Esophagus muscularis mucosa (tissue), 4 donors: ENCODE measurements at places on chromosomes 11 and 22.
A peak's percentile ranks its signal among the peaks of the same experiment; 100 is the strongest.

- DNase-seq, result no peak
Observed at GRCh38 chr11:95549301-95549700, 240.3 kb downstream of the FAM76B start.

GRCh38 chr11:23569547-23569946 is 709.3 kb upstream of the CCDC179 start:
- no peak for DNase-seq

DNA sequence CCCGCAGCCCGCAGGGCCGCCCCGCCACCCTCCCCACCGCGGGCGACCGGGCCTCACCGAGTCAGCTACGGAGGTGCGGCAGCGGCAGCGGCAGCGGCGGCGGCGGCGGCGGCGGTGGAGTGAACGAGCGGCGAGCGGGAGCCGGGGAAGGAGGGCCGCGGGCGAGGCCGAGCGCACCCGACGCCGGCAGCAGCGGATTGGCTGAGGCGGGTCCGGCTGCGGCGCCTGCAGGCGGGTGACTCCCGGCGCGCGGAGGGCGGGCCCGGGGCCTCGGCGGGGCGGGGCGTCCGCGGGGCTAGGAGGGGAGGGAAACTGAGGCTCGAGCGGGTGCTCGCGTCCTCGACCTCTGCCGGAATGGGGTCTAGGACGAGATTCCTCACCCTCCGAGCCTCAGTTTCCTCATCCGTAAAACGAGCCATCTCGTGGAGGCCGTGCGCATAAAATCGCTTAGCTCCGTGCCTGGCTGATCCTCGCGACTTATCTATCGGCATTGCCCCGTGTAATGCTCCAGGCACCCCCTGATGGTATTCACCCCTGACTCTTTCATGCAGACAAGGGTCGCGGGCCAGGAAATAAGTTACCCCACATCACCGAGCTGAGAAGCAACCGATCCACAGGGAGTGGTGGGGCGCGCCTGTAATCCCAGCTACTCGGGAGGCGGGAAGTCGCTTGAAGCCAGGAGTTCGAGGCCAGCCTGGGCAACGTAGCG is at the start of gene CPT1A:
Gene CPT1A, minus strand, starts transcription at position 199 of the 709 bp plus-strand sequence. CDS start 26,442 bp downstream, outside the sequence.
- DNase-seq, result no peak

DNA sequence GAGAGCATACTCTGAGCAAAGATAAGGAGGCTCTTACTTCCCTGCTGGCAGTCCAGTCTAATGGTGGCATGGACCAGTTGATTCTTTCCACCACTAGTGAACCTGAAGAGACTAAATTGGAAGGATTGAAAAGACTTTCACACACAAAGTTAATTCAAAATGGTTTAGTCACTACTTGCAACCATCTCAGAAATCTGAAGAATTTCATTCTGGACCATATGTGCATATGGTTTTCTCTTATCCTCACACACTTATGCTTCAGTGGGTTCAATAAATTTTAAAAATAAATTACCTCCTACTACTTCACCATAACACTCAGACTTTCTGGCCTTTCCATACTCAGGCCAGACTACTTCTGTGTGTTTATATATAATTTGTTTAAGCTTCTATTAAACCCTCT is 44.7 kb downstream of the CADM1 start:
- no peak for DNase-seq

DNA sequence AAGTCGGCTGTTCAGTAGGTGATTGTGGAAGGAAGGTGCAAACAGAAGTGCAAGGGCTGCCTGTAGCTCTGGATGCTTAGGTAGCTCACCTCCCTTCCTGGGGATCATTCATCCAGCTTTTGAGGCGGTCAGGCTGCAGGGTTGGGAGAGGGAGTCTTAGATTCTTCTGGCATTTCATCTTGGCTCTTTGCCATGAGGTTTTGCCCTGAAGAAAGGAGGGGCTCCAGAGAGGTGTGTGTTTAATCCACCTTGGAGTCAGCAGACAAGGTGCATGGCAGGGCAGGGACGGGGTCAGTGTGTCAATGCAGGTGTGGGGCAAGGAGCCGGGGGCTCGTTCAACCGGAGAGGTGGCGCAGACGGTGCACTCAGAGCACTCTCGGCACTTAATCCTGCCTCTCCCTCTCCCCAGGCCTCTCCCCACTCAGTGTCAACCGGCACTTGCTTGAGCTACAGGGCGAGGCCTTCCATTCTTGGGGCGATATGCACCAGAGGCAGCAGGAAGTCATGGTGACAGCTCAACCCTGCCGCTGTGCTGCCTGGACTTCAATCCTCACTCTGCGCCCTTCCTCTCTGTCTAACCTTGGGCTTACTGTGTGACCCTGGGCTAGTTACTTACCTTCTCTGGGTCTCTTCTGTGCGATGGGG is 7.2 kb downstream of the ADAMTS15 start:
- DNase-seq, result no peak

DNA sequence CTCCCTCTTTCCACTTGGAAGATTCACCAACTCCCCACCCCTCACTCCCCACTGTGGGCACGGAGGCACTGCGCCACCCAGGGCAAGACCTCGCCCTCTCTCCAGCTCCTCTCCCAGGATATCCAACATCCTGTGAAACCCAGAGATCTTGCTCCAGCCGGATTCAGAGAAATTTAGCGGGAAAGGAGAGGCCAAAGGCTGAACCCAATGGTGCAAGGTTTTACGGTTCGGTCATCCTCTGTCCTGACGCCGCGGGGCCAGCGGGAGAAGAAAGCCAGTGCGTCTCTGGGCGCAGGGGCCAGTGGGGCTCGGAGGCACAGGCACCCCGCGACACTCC is 397 bp upstream of the CD44 start:
- DNase-seq, result no peak

- no peak for DNase-seq
Observed at GRCh38 chr22:28718044-28718443, 23.6 kb downstream of the CHEK2 start.

DNA sequence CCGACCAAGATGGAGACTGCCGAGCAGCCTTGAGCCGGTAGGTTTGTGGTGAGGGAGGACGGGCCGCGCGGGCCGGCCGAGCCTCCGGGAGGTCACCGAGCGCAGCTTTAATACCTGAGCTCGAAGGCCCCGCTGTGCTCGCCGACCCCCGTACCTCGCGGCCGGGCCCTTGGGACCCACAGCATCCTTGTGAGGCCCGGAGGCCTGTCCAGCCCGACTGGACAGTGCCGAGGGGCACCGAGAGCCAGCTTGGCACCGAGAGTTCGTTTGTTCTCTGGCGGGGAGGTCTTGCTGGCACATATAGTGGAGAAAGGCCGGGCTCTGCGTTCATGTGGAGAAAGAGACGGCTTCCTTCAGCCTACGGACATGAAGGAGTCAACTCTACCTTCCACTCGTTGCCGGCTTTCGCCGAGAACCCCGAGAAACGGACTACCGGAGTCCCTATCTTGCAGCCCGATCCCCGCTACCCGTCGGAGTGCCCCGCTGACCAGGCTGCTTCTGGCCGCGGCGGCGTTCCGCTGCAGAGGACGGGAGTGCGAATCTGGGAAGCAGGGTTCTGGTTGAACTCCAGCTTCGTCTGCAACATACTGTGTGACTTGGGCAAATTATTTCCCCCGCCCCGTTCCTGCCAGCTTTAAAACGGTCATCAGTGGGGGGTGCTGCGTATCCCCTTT is 349 bp downstream of the TSSC4 start:
- DNase-seq, result no peak

GRCh38 chr11:96388891-96389719 is 607 bp downstream of the CCDC82 start:
- DNase-seq, result no peak

DNA sequence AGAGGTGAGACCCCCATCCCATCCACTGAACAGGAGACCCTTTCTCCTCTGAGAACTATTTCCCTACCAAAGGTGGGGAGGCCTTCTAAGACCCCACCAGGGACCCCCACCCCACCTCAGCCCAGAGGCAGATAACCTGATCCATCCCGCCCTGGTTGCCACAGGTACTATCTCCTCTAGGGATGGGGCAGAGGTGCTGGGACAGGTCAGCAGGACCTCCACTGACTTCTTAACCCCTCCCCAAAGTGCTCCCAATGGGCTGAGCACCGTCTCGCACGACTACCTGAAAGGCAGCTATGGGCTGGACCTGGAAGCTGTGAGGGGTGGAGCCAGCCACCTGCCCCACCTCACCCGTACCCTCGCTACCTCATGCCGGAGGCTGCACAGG is 4.3 kb downstream of the INPPL1 start:
- no peak for DNase-seq

DNA sequence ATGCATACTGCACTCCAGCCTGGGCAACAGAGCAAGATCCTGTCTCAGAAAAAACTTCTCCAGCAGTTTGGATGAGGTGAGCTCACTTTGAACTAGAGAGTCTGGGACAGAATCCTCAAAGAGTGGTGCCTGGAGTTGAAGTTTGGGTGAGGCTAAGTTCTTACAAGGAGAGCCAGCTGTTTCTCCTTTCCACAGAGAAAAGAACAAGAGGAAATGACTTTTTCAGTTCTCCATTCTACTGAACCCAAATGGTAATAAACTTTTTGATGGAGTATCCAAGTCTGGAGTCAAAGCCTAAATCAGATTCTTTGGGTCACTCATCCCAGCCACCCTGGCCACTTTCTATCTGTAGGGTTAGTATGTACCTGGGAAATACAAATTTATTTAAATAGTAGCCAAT is 102.7 kb downstream of the TRAF6 start:
- no peak for DNase-seq

- no peak for DNase-seq
Observed at GRCh38 chr11:129445226-129445625, 69.6 kb downstream of the BARX2 start.

DNA sequence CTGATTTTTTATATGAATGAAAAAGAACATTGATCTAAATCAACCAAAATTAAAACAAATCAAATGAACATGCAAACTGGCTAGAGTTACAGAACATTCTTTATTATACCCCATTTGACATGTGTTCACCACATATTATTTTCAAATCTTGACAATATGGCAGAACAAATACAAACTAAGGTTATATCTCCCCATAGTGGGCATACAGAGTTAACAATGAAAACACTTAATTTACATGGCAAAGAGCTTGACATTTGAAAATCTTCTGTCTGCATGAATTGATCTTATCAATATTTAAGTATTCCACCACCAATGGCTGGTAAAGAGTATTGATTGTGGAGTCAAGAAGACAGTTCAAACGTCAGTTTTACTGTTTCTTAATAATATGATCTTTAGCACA is 197.9 kb upstream of the ANO3 start:
- no peak for DNase-seq

- DNase-seq, result no peak
Observed at GRCh38 chr11:46265764-46266163, 11.7 kb upstream of the CREB3L1 start.

DNA sequence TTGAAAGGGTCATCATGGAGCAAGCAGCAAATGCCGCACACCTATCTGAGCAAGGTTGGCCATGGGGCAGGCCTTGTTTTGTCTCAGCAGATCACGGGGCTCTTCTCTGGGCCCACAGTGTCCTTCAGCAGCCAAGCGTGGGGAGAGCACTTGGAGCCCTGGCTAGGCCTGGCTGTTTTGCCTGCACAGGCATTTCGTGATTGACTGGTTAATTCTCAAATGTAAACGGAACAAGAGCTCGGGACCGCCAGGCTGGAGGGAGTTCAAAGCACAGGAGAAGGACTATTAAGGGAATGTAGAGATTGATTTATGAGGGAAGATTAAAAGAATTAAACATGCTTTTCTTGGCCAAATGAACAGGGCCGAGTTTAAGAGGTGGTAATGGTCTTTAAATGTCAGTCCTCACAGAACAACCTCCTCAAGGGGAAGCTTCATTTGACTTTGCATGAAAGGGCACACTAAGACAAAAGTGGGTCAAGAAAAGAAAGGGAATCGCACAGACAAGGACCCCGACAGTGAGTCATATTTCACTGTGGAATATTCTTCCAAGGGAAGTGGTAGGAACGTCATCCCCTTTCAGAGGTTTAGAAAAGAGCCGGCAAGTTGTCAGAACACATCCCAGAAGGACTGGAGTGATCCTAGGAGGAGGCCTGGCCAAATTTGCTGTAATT is 20.7 kb downstream of the SPON1 start:
- DNase-seq, result peak; percentile 92

GRCh38 chr11:36399745-36400144 is 103.7 kb downstream of the PRR5L start:
- no peak for DNase-seq

DNA sequence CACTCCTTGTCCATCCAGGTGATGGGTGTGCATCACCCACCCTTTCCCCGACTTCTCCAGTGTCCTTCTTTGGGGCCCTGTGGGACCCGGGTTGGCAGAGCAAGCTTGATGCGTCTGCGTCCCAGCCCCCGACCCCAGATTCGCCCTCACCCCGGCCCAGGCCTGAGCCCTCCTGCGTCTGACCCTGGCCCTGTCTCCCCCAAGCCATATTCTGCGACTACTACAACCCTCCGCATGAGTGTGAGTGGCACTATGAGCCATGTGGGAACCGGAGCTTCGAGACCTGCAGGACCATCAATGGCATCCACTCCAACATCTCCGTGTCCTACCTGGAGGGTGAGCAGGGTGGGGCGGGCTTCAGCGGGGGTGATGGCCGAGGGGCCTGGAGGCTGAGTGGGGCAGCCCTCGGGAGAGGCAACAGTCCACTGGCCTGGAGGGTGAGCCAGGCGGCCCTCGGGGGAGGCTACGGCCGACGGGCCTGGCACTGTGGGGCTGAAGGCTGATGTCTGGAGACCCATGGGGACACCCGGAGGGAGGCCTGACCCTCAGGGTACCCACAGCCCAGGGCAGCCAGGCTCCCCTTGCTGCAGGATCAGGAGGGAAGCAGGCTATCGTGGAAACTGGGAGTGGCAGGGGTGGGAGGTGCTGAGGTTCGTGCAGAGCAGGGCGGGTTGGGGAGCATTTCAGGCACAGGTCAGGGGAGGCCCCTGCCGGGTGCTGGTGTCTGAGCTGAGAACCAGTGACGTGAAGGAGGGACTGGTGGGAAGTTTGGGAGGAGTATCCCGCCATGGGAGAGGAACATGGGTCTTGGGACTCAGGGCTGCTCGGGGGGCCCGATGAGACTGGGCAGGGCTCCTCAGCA is 15.3 kb downstream of the MUC2 start:
- no peak for DNase-seq

GRCh38 chr22:49291781-49292180 is 535.9 kb downstream of the BRD1 start:
- no peak for DNase-seq

- peak; percentile 97 for DNase-seq
Observed at GRCh38 chr11:62689421-62690183, at the start of gene LRRN4CL. TSS of gene LRRN4CL (minus strand) at chr11:62689530. CDS start at chr11:62688508, 1,022 bp downstream.

- no peak for DNase-seq
Observed at GRCh38 chr11:59272771-59273372, 60.1 kb upstream of the MPEG1 start.

GRCh38 chr11:114154271-114155047 is 94.9 kb downstream of the ZBTB16 start:
- DNase-seq, result no peak
